ENCODE measurements at places on chromosomes 3 and 15.
A peak's percentile ranks its signal among the peaks of the same experiment; 100 is the strongest.

DNA sequence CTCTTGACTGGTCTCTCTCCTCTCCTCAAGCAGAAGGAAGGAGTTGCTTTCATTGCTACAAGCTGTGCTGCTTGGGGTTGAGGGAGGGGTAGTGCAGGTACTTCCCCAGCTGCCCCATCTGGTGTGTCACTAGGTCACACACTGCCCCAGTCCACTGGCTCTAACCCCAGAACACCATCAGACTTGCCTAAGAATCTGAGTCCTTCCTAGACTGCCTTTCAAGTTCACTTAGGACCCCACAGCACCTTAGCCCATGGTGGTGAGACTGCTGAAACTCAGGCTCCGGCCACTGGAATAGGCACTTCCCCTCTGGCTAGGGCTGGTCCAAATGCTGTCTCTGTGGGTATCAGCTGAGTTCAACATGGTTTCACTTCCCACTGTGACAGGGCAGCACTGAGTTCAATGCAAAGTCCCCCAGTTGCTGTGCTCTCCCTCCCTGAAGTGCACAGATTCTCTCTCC, 279.7 kb upstream of the GOLGA6L4 start:
- DNase-seq: no peak

DNA sequence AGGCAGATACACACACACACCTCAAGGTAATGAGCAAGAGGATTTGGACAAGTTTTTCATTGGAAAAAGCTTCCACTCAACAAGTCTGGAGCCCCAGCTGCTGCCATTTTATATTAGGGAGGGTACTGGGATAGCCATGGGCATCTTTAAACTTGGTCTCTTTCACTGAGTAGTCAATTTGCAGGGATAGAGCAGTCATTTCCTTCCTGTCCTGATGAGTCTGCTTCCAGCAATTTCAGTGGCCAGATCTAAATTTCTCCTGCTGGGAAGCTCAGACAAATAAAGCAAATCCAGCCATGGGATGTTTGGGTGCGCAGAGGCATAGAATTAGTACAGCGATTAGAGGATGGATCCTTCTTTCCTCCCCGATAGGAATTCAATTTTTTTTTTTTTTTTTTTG, 874 bp upstream of the ERC2 start:
- no peak for DNase-seq

GRCh38 chr3:185076219-185076618, 76.6 kb downstream of the C3orf70 start:
- DNase-seq: no peak

- DNase-seq: peak; percentile 79
Observed at GRCh38 chr3:196423044-196423781, 9.0 kb downstream of the UBXN7 start.

- DNase-seq: no peak
Observed at GRCh38 chr3:79506751-79507150, 261.0 kb downstream of the ROBO1 start.

- no peak for DNase-seq
Observed at GRCh38 chr3:172614340-172615274, 91.4 kb upstream of the TNFSF10 start.

- DNase-seq: no peak
Observed at GRCh38 chr3:133803469-133803868, 2.1 kb upstream of the SRPRB start.

- DNase-seq: no peak
Observed at GRCh38 chr15:86588413-86588812, 508.7 kb downstream of the AGBL1 start.

DNA sequence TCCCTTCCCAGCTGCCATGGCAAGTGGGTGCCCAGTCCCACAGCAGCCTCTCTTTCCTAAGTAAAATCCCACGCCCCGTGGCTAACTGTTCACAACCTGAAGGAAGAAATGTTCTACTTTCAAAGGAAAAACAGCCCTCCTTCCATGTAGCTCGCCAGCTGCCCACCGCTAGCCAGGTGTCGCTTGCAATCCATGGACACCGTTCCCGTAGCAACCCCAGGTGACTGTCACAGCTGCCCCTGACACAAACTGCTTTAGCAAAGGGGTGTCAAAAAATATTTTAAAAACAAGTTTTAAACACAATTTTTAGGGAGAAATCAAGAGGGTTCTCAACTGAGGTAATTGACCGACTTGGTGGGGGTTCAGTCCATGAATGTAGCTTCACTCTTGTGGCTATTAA, 21.0 kb upstream of the CGNL1 start:
- no peak for DNase-seq

DNA sequence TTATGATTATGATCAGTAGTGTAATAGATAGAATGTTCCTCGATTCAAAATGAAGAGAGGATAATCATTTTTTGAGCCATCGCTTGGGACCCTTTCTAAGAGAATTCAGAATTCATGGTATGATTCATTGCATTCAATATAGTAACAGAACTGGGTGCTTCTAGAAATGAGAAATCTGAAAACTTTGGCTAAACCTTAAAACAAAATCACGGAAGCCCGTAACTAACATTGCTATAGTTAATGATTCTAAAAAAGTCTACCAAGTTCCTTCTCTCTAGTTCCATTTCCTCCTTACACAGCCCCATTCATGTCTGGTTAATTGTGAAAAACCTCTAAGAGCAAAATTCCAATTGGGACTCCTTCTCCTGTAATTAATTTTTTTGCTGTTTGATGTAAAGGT, 217.1 kb downstream of the GBE1 start:
- DNase-seq: no peak

DNA sequence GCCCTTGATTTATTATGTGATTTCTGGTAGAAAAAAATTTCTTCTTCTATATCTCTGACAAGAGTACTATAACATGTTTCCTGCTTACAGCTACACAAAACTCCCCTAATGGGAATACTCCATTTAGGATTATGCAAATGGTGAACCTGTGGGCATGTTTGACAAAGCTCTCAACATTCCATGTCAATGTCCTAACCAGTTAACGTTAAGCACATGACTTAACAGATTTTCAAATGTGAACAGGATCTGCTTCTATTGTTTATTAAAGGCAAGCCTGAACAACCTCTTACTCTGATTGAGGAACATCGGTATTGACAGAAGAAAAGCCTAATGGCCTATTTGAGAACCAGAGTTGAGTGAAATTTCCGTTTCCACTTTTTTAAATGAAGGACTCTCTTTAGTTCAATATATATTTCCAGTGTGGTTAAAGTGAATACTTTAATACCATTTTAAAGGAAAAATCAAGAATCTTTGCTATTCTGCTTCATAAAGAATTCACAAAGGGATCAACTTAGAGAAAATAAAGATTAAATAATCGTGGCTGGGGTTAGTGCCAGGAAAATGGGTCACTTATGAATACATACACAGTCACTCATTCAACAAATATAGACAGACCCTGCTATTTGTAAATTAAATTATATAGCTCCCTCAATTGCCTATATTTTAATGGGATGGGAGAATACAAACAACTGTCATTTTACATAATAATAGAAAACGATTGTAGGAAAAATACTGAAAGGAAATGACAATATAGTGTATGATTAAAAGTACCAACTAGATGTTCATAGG, 300.3 kb upstream of the CBLB start:
- DNase-seq: no peak

GRCh38 chr15:58980351-58980939, 7.0 kb upstream of the RNF111 start:
- no peak for DNase-seq

GRCh38 chr3:167653155-167653554, 587 bp downstream of the WDR49 start:
- DNase-seq: no peak

GRCh38 chr3:40024526-40024925, 215.1 kb downstream of the MYRIP start:
- no peak for DNase-seq

GRCh38 chr3:111311709-111312235, 230.2 kb upstream of the CD96 start:
- DNase-seq: no peak

- no peak for DNase-seq
Observed at GRCh38 chr3:42876940-42877720, 1.5 kb upstream of the CYP8B1 start.

- DNase-seq: no peak
Observed at GRCh38 chr15:34584330-34584668, 848 bp upstream of the GOLGA8B start.

GRCh38 chr15:43067717-43068461, 37.9 kb downstream of the UBR1 start:
- no peak for DNase-seq

DNA sequence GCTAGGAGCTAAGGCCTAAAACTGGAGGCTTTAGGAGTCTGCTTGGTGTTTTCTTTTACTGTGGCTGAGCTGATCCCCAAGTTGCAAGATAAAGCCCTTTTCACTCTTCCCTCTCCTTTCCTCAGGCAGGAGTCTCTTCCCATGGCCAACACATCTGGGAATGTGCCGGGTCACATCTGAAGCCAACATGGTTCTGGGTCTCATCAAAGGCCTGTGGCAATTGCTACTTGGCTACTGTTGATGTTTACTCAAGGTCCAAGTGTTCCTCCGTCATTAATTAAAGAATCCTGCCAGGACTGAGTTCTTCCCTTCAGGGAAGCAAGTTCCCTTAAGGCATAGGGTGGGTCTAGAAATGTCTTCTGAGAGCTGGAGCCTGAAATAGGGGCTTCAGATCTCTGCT, 230.2 kb downstream of the GBE1 start:
- no peak for DNase-seq

DNA sequence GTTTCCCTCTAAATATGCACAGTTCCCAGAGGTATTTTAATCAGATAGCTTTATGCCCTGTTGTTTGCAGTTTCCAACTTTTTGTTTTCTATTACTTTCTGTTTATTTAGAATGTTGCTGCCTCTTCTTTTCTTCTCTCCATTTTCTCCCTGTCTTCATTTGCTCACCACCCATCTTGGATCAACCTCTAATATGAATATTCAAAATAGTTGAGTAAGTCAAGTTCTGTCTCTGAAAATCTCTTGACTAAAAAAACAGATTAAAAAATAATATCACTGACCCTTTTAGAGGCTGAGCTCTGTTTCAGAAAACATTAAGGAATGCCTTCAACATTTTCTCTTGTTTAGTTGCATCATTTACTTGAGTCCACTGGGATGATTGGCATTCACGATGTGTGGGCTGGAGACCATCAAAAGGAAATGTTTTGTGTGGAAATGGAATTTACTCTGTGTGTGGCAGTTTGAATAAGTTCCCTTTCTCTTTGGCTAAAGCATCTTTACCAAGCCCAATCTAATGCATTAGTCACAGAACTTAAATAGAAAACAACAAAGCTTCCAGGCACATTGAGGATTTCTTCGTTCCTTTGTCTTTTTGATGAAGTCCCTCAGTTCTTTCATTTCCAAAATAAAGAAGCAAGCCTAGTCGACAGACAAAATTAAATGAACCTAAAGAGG, 633.9 kb upstream of the TGFBR2 start:
- DNase-seq: no peak

GRCh38 chr3:112769286-112769978, 77.2 kb downstream of the CD200R1L start:
- DNase-seq: no peak

GRCh38 chr15:71111950-71112349, 3.3 kb upstream of the THSD4 start:
- DNase-seq: no peak

DNA sequence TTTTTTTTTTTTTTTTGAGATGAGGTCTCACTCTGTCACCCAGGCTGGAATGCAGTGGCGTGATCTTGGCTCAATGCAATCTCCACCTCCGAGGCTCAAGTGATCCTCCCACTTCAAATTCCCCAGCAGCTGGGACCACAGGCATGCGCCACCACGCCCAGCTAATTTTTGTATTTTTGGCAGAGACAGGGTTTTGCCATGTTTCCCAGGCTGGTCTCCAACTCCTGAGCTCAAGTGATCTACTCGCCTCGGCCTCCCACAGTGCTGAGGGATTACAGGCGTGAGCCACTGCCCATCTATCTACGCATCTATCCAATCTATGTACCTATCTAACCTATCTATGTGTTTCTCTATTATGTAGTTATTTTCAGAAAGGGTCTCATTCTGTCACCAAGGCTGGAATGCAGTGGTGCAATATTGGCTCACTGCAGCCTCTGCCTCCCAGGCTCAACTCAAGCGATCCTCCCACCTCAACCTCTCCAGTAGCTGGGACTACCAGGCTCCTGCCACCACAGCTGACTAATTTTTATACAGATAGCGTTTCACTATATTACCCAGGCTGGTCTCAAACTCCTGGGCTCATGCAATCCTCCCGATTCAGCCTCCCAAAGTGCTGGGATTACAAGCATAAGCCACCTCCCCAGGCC, 20.2 kb upstream of the GPX1 start:
- DNase-seq: no peak

DNA sequence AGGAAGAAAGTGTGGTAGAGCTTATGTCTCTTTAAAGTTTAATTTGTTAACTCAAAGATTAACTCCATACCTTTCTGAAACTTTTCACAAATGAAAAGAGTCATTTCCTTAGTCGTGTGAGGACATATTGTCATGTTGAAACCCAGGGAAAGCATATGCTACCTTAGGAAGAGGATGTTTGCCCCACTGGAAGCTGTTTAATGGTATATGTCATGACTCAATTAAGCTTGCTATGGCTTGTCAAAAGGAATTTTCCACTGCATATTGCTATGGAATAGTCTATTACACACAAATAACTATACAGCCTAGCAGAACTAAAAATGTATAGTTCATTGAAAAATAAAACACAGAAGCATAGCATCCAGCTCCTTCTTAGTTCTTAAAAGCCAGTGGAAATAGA, 69.9 kb downstream of the NSUN3 start:
- DNase-seq: no peak

DNA sequence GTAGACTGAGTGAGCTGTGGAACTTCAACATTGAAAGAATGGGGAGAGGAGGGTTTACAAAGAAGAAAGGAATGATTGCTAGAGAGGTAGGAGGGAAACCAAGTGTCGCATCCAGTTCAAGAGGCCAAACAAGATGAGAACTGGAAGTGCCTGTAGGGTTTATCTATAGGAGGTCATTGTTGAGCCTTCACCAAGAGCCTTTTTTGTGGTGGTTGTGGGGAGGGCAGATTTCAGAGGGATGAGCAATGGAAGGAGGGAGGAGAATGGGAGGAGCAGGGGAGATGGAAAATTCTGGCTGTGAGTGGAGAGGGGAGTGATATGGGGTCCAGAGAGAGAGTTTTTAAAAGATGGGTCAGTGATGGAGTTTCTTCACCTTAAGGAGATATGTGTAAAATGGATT, 8.5 kb downstream of the PDIA5 start:
- DNase-seq: no peak

DNA sequence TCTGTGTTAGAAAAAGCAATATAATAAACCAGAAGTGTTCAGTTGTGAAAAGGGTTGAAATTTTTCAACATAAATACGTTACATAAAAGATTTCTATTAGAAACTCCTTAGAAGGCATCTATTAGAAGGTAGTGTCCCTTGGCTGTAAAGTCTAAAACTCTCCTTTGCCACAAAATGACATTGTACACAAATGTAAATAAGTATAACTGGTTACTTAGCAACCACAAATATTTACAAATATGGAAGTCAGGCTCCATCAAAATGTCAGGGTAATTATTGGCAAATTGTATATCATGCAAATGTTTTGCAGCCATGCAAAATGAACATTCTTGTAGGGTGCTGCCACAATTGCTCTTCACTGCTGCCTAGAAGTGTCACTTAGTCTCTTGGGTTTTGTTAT, 419.1 kb upstream of the CDIN1 start:
- DNase-seq: no peak

DNA sequence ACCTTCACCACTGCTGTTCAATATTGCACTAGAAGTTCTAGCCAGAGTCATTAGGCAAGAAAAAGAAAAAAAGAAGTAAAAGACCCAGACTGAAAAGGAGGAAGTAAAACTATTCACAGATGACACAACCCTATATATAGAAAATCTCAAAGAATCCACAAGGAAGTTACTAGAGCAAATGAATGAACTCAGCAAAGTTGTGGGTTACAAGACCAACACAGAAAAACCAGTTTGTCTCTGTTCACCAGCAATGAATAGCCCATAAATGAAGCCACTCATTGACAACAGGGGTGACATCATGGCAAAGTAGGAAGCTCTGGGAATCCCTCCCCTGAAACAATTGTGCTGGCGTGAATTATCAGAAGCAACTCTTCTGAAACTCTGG, 4.6 kb downstream of the CFAP100 start:
- DNase-seq: no peak
